ENCODE measurements at places on chromosomes 16 and 17. TPM values are rescaled to one million over a fixed set of nuclear protein-coding genes. Genes with fewer than 3 reads are reported as not detected.

Gene SLC13A2
- not detected for total RNA-seq

Gene MGAT5B
- total RNA-seq, result 57.9 TPM

Gene HS3ST2
- total RNA-seq, result not detected

Gene RHBDL3
- total RNA-seq, result 0.34 TPM
